NCI-H2081 (cell line): ENCODE measurements at places on chromosomes 7 and 10.

GRCh38 chr10:126179637-126180036, 208.6 kb downstream of the ADAM12 start:
- no peak for DNase-seq

GRCh38 chr10:70053841-70054288, 1.2 kb downstream of the MACROH2A2 start:
- DNase-seq: peak; percentile 23

DNA sequence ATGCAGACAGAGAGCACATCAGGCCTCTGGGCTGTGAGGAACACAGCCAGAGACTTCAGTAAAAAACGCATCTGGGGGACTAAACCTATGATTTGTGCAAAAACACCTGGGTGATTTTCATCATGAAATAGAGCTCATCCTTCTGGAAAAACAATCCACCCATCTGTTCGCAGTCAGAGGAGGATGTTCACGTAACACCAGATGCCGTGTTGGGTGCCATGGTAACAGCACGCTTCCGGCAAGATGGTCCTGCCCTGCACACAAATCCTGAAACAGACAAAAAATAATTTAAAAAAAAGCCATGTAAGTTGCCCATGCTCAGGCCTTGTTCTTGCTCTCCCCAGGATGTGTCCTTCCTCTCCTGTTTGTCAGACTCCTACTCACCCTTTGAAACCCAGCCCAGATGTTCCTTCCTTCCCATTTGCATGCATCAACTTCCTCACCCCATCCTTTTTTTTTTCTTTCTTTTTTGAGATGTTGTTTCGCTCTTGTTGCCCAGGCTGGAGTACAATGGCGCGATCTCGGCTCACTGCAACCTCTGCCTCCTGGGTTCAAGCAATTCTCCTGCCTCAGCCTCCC, 28.3 kb upstream of the GNA12 start:
- DNase-seq: no peak

GRCh38 chr7:155874010-155874409, 61.7 kb upstream of the SHH start:
- DNase-seq: no peak

DNA sequence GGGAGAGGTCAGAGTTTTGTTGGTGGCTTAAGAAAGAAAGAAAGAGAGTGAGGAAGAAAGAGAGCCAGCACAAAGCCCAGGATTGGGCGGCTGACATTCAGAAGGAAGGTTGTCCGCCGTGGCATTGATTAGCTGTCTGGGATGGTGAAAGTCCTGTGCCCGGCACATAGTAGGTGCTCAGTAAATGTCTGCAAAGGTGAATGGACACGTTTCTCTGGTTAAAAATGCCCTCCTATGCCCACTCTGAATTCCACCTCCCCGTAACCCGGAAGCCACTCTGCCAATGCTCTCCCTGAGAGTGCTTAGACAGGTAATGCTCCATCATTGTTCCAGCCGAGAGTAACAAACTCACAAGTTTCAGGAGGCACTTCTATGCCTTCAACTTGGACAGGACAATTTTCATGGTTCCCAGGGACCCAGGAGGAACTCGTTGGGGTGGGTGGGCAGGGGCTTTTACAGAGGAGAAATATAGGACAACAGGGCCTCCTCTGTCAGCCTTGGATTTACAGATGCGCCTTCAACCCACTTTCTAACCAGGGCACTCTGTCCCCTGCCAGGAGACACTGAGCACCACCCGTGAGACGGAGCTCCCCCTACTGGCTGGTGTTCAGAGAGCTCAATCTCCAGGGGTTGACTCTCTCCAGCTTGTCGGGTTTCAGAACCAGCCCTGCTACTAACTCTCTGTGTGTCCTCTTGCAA, 411.5 kb upstream of the ZMIZ1 start:
- peak; percentile 28 for DNase-seq

- DNase-seq: no peak
Measured at GRCh38 chr7:143038635-143039034, 11.7 kb upstream of the OR9A2 start.

GRCh38 chr7:81128011-81128410, 209.2 kb upstream of the SEMA3C start:
- DNase-seq: no peak
